Activated T-helper 1 cell treated with anti-CD3 and anti-CD28 coated beads, Interleukin-12 subunit alpha, Interleukin-12 subunit beta, Interleukin-2, Interleukin-4 antibody, amounts not matched to agents 30 ng/mL and 10 ng/mL and 1 ng/mL, durations not matched to agents 14 hours and 24 hours and 36 hours (primary cell): ENCODE measurements at places on chromosomes 3 and 15. TPM values are rescaled to one million over a fixed set of nuclear protein-coding genes. Genes with fewer than 3 reads are reported as not detected.

Gene ERICH6
- not detected in 2 replicates for total RNA-seq

Gene FSD2
- not detected in 2 replicates for total RNA-seq

Gene GCSAM
- 2.8 and 3.5 TPM in 2 replicates for total RNA-seq

Gene CAMK2N2
- total RNA-seq: 0.15 and 0.52 TPM in 2 replicates

Gene ITIH4
- 3.1 and 4.8 TPM in 2 replicates for total RNA-seq

Gene P2RY1
- 0.36 and 0.49 TPM in 2 replicates for total RNA-seq

Gene KBTBD13
- total RNA-seq: not detected in 2 replicates

Gene IQCB1
- 45.2 and 50.4 TPM in 2 replicates for total RNA-seq

Gene ZNF620
- total RNA-seq: 5.5 and 6.0 TPM in 2 replicates

Gene CCDC13
- total RNA-seq: 0.32 TPM in 1 of 2 replicates, not detected in the other

- no peak for DNase-seq
- no peak overlapping the region for H3K27ac ChIP-seq
These were observed 30.6 kb downstream of the CMTM7 start for GRCh38 chr3:32421991-32422859.

- H3K27me3 ChIP-seq: no peaks in the 10 kb centered on the region
- H3K4me1 ChIP-seq: peaks cover 37% of the 10 kb centered on the region
- H3K27ac ChIP-seq: no peak overlapping the region
- no peak for DNase-seq
These were observed 25.3 kb downstream of the FBXO22 start for GRCh38 chr15:75928680-75929608.

- no peak for DNase-seq
- no peak overlapping the region for H3K4me3 ChIP-seq
- no peaks in the 10 kb centered on the region for H3K36me3 ChIP-seq
- no peaks in the 10 kb centered on the region for H3K27me3 ChIP-seq
- peaks cover 10% of the 10 kb centered on the region for H3K4me1 ChIP-seq
These were observed 3.1 kb downstream of the HGD start for GRCh38 chr3:120678984-120679383.

GRCh38 chr3:13459605-13460340 lies 20.3 kb upstream of the HDAC11 start:
- no peaks in the 10 kb centered on the region for H3K36me3 ChIP-seq
- H3K4me1 ChIP-seq: no peaks in the 10 kb centered on the region
- H3K27me3 ChIP-seq: peaks cover 11% of the 10 kb centered on the region
- DNase-seq: no peak

DNA sequence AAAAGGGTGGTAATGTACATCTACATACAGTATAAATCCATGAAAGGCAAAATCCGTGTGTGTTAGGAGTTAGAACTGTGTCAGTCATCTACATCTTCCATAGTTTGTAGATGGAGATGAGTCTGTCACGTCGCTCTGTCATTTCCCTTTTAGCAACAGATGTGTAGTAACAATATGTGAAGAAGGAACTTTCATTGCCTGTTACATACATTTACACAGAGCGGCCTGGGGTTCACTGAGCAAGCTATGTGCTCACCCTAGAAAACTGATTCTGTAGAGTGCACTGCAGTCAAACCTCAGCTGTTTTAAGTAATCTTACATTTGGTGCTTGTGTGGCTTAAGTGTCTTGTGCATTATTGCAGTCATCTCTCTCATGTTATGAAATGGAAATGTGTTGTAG lies 41.6 kb upstream of the AP3B2 start:
- H3K36me3 ChIP-seq: peaks cover 37% of the 10 kb centered on the region
- H3K4me1 ChIP-seq: peaks cover 47% of the 10 kb centered on the region
- DNase-seq: no peak
- H3K27ac ChIP-seq: peak overlapping the region; percentile 97
- peak overlapping the region; percentile 100 for H3K4me3 ChIP-seq

GRCh38 chr3:32021748-32022147 lies 40.2 kb downstream of the ZNF860 start:
- no peaks in the 10 kb centered on the region for H3K36me3 ChIP-seq
- no peaks in the 10 kb centered on the region for H3K4me1 ChIP-seq
- no peak overlapping the region for H3K27ac ChIP-seq

GRCh38 chr15:25737218-25737643 lies 125.9 kb downstream of the ATP10A start:
- no peak overlapping the region for H3K27ac ChIP-seq
- no peaks in the 10 kb centered on the region for H3K27me3 ChIP-seq
- no peak overlapping the region for H3K4me3 ChIP-seq
- H3K36me3 ChIP-seq: peaks cover 9% of the 10 kb centered on the region
- no peak for DNase-seq

GRCh38 chr3:37934631-37935289 lies 55.8 kb upstream of the VILL start:
- no peak overlapping the region for H3K27ac ChIP-seq
- H3K4me3 ChIP-seq: no peak overlapping the region
- H3K36me3 ChIP-seq: no peaks in the 10 kb centered on the region
- peaks cover 9% of the 10 kb centered on the region for H3K27me3 ChIP-seq
- no peaks in the 10 kb centered on the region for H3K4me1 ChIP-seq

GRCh38 chr3:59601486-59601885 lies 551.7 kb upstream of the CFAP20DC start:
- H3K4me1 ChIP-seq: no peaks in the 10 kb centered on the region
- no peaks in the 10 kb centered on the region for H3K27me3 ChIP-seq
- no peak for DNase-seq
- no peak overlapping the region for H3K4me3 ChIP-seq

DNA sequence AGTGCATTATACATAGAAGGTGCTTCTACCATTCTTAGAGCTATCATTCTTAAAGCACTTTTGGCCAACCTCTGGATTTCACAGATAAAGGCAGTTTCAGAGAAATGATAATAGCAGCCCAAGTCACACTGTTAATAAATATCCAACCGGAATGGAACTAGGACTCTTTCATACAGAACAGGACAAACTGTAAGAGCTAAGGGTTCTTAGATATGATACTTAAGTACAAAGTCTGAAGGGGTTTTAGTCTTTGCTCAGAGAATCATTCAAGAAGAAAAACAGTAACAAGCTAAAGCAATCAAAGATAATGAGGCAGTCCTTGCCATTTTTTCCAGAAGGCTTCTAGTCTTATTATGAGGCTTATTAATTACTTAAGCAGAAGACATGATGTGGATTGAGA lies 239.0 kb downstream of the ERC2 start:
- no peaks in the 10 kb centered on the region for H3K4me1 ChIP-seq
- H3K27me3 ChIP-seq: no peaks in the 10 kb centered on the region
- H3K36me3 ChIP-seq: no peaks in the 10 kb centered on the region
- H3K27ac ChIP-seq: no peak overlapping the region
- H3K4me3 ChIP-seq: no peak overlapping the region
- no peak for DNase-seq

- H3K36me3 ChIP-seq: no peaks in the 10 kb centered on the region
- H3K4me1 ChIP-seq: peaks cover 3% of the 10 kb centered on the region
- no peaks in the 10 kb centered on the region for H3K27me3 ChIP-seq
- no peak for DNase-seq
These were observed 35.6 kb upstream of the FLNB start for GRCh38 chr3:57972531-57973111.

DNA sequence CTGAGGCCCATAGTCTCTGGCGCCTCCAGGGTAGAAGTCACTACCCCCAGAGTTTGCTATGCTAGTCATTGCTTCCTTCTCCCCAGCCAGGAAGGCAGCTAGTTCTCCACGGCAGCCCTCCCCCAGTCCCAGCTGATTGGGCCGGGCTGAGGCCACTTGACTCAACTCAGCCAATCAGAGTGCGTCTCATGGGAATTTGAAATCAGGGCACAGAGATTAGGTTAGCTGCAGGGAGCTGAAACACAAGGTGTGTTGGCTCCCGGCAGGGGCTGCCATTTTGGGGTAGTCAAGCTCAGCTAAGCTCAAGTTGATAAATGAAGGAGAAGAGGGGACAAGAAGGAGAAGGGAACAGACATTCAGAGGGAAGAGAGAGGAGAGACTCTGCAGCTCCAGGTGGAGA lies 32.8 kb downstream of the LINGO1 start:
- H3K27ac ChIP-seq: no peak overlapping the region
- peaks cover 6% of the 10 kb centered on the region for H3K27me3 ChIP-seq
- no peak overlapping the region for H3K4me3 ChIP-seq
- H3K4me1 ChIP-seq: no peaks in the 10 kb centered on the region
- no peaks in the 10 kb centered on the region for H3K36me3 ChIP-seq
- DNase-seq: no peak

- H3K27ac ChIP-seq: no peak overlapping the region
- H3K27me3 ChIP-seq: no peaks in the 10 kb centered on the region
- no peaks in the 10 kb centered on the region for H3K4me1 ChIP-seq
These were observed 206.1 kb upstream of the UBE2E2 start for GRCh38 chr3:22996920-22997571.

GRCh38 chr3:184806567-184807271 lies 5.2 kb upstream of the VPS8 start:
- peaks cover 3% of the 10 kb centered on the region for H3K27me3 ChIP-seq
- DNase-seq: no peak
- no peak overlapping the region for H3K27ac ChIP-seq
- H3K36me3 ChIP-seq: no peaks in the 10 kb centered on the region
- H3K4me3 ChIP-seq: no peak overlapping the region

DNA sequence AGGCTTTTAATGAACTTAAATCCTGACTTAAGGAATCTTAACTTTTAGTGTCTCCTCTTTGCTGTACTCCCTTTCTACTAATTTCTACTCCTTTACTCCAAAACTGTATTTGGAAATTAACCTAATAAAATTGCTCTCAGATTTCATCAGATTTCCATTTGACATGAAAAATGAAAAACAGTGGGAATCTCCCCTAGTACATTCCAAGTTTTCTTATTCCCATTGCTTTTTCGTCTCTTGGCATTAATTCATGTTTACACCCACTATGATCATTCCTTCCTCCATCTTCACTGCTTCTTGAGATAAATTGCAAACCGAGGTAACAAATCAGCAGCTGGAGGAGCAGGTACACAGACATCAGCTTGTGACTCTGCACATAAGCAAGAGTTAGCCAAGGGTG lies 208.7 kb downstream of the VGLL3 start:
- no peak overlapping the region for H3K4me3 ChIP-seq
- no peak for DNase-seq
- H3K4me1 ChIP-seq: no peaks in the 10 kb centered on the region
- no peak overlapping the region for H3K27ac ChIP-seq
- H3K27me3 ChIP-seq: no peaks in the 10 kb centered on the region

GRCh38 chr3:127448671-127449070 lies 141.9 kb downstream of the TPRA1 start:
- no peak overlapping the region for H3K27ac ChIP-seq
- peaks cover 7% of the 10 kb centered on the region for H3K27me3 ChIP-seq

- no peak for DNase-seq
- no peak overlapping the region for H3K27ac ChIP-seq
- H3K27me3 ChIP-seq: peaks cover 9% of the 10 kb centered on the region
- no peak overlapping the region for H3K4me3 ChIP-seq
These were observed 27.5 kb downstream of the ESYT3 start for GRCh38 chr3:138461896-138462295.
